GM12892 (cell line): ENCODE measurements at places on chromosomes 2 and 18.

GRCh38 chr2:151024696-151025251 is 236.9 kb downstream of the RBM43 start:
- DNase-seq: no peak

DNA sequence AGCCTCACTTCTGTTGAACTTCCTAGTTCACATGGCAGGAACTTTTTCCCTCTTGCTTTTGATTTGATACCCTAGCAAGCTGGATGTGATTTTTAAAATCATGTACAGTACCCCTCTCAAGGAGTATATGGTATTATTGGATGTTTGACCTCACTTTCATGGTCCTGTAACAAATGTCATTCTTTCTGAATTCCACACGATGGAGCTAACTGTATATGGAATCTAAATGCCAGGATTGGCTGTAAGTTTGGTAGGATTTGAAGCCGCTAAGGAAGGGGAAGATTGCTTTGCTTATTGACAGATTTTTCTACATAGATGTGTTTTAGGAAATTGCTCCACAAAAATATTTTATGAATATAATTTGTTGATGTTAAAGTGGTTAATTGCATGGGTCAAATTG is 18.3 kb downstream of the MAIP1 start:
- DNase-seq: no peak

DNA sequence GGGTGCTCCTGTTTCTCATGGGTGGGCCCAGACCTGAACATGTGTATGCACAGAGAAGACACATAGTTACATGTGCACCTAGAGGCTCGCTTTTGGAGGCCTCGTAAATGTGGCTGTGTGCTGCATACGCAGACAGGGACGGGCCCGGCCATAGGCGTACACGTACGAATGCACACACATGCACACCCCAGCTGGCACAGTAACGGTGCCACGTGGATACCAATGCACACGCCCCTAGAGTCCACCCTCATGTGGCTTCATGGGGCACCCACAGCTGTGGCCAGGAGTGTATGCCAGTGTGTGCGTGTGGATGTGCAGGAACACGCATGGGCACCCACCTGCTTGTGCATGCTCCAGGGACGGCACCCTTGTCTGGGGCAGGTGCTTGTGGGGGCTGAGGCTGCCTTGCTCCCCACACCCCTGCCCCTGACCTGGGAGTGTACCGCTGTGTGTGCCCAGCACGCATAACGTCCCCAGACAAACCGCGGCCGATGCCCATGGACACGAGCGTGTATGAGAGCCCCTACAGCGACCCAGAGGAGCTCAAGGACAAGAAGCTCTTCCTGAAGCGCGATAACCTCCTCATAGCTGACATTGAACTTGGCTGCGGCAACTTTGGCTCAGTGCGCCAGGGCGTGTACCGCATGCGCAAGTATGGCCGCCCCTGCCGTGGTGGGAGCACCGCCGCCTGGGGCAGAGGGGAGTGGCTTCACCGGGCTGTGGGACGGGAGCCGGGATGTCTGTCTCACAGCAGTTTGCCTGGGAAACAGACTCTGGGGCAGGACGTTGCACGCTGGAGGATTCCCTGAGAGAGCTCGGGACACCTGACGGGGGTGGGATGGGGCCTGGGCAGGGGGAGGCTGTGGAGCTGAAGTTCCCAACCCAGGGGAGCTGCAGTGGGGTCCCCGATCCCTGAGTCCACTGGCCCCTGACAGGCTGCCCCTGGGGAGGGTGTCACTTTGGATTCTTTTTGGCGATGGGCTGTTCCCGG is 21.0 kb downstream of the ZAP70 start:
- no peak for DNase-seq

DNA sequence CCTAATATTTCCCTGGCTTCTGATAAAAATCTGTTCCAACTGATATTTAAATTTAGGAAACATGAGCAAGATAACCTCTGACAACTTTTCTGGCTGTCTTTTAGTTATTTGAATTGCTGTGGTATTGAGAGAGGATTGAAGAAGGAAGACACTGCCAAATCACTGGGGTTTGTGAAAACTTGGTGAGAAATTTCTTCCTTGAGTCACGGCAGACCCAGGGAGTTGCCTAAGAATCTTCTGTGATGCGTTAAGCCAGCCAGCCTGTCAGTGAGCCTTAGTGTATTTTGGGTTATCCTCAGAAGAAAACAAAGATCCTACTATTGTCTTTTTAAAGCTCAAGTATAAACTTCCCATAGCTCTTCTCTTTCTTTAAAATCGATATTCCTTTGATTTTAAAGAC is 17.5 kb upstream of the DOK6 start:
- no peak for DNase-seq

DNA sequence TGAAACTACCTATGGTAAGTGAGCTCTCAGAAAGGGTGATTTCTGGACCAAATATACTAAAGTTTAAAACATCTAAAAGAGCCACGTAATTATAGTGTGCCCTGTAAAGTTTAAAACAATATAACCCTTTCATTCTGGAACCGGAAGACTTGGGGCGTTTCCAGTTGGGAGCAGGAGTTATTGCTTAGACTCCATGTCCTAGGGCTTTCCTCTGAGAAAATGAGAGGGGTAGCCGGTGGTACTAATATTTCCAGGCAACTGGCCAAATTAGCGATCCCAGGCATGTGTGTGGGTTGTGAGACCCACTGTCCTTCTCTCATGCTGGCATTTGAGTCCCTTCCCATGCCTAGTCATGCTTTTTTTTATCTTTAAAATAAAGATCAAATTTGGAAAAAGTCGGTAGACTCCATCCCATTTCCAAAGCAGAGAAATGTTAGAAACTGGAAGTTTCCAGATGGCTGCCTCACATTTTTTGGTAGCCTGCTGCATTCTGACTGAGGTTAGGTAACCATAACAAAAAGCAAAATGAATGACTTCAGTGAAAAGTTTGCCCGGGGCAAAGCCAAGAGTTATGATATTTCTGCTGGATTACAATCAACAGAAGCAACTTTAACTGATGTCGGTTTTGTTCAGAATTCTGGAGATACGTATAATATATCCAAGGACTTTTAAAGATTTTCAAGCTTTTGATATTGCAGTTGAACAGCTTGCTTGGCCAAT is 227.4 kb downstream of the SS18 start:
- no peak for DNase-seq

DNA sequence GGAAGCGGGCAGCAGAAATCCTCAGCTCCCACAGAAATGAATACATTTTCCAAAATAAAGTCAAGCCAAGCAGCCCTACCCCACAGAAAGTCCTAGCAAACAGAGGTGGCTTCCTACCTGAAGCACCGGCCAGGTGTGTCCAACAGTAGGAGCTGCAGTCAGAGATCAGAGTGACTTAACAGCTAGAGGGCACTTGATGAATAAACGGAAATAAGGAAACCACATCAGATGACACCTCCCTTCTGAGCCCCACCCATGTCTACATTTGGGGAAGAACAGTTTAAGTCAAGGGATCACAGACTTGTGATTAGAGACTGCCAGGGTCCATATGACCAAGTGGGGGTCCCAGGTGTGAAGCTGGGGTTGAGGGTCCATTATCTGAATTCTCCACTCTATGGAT is at the start of gene CXCR1:
CXCR1 (minus strand) TSS at position 172 of the 400 bp plus-strand sequence. CDS start 1,751 bp downstream, outside the sequence.
- DNase-seq: no peak

DNA sequence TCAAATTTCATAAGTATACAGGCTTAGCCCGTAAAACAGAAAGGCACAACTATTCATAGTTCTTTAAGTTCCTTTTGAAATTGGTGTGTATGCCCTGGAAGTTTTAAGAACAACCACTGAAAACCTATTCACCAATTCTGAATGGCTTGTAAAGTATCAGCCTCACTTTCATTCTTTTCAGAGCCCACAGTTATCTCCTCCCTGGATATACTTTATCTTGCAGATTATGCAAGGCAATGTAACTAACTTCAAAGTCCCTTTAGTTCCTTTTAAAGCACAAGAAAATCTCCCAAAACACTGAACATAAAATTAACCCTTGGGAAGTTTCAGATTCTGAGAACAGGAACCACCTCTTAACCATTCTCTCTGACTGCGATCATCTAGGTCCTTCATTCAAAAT is 1.1 kb downstream of the STRN start:
- DNase-seq: no peak

DNA sequence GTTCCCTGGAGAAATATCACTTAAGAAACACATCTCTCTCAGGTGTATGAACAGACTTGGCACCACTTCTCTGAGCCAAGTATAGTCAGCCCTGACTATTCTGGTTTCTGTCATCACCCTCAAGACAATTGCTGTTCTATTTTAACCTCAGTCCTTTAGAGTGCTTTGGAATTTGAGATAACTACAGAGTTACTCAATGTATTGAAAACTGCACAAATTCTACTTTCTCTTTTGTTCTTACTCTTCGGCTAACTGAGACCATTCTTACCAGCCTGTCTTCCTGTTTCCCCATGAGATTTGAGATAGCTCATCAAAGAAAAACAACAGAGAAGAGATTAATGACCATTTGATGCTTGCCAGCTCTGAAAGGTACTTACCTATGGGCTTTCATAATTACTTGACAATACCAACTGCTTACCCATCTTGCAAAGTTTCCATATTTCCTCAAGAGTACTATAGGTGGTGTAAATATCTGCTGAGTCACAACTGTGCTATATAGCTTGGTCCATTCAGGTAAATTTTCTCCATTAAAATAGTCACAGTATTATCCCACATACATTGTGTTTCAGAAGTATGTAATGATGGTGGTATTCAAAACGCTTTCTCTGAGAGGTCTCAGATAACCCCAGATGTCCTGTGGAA is 467.5 kb upstream of the CHST9 start:
- DNase-seq: no peak

- no peak for DNase-seq
These were observed 46.1 kb upstream of the TBC1D8 start for GRCh38 chr2:101197215-101197745.

DNA sequence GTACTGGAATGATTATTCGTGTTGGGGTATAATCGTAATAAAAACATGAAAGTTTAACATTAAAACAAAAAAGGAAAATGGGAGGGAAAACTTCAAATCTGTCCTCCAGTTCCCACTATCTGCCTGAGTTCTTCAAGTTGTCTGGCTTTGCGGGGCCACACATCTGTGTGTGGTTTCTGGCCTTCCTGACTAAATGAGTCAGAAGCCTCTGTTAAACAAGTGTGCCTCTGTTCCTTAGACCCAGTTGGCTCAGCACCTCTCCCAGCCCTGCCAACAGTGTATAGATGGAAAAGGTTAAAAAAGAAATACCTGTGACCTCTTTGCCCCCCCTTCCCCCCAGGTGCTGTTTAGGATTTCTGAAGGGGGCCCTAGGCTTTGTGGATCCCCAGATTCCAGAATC is 30.2 kb downstream of the XDH start:
- DNase-seq: no peak

- no peak for DNase-seq
These were observed 323.6 kb upstream of the HS6ST1 start for GRCh38 chr2:128642316-128642715.

DNA sequence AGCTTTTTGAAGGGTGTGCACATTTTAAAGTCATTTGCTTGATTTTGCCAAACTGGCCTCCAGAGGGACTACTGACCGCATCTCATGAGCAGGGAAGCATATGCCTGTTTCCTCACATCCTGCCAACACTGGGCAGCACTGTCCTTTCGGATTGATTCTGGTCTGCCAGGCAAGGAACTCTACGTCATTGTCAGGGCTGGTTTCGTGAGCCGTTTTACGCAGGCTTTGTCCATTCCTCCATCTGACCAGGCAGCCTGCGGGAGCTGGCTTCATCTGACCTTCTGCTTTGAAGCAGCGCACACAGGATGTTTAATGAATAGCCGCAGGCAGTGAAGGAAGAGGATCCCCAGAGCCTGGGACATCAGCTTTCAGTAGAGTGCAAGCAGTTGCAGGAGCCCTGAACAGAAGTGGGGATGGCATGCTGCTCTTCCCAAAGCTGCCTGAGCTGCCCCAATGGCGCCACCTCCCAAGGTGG is 46.3 kb upstream of the SEMA4C start:
- DNase-seq: no peak

GRCh38 chr2:18464913-18465312 is 95.5 kb downstream of the RDH14 start:
- no peak for DNase-seq

DNA sequence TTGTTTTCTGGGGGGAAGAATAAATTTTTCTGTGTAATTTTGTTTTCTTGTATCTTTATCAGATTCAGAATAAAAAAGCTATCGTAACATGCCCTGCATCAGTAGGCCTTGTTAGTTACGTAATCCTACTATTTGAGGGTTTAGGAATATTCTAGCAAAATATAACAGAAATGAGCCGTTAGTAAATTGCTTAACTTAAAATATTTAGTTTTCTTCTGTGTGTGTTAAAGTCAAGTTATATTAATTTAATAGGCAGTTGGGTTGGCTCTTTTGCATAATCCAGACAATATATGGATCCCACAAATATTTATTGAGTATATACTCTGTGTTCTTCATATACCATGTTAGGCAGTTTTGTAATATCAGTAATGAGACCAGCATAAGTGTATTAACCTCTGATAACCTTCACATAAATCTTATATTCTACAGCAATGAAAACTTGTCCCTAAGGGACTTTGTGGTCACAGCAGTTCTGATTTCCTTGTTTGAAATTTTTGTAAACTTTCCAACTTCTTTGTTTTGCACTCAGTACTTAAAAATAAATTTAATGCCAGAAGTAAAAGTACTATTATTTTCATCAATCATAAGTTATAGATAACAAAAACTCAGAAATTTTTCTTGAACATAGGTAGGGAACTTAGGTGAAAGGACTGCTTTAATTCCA is 151.9 kb downstream of the FMNL2 start:
- DNase-seq: no peak

DNA sequence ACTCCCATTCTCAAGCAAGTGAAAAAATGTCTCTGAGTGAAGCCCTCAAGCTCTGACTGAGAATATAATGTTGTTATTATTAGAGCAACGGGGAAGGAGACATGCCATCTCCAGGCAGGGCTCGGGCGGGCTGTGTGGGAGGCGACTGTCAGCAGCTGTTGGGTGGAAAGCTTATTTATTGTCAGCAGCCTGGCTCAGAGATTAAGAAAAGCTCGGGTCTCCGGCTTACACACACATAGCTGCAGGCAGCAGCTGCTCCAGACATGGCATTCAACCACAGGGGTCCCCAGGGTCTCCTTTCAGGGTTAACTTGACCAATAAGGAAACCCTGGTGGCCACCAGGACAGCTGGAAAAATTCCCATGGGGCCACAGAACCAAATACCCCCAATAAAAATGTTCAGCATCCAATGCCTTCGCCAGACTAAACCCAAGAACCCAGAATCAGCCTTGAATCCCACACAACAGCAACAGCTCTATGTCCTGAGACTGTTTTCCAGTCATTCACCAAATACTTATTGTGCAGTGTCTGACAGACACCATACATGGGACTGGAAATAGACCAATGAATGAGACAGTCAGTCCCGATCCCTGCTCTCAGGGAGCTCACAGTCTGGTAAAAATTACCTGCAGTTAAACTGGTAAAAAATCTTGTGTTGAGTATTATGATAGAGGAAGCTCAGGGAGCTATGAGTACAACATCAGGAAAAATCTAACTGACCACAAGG is 70.5 kb upstream of the RTN4 start:
- DNase-seq: no peak

- DNase-seq: no peak
These were observed 112.1 kb upstream of the HAAO start for GRCh38 chr2:42904576-42904876.

DNA sequence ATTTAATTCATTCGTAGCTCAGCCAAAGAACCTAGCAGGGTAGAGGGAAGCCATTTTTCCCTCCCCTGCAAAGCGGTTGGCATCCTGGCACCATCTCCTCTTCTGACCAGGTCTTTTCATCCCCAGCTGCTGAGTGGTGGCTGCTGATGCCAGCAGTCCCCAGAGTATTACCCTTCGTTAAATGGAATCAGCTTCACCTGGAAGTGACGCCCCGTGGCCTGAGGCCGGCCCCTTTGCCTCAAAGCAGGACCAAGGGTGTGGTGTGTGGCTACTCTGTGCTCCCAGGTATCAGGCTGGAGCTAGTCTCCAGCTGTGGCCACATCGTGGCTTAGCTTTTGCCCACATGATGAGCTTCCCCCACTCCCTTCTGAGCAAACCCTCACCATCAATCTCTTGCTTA is 12.3 kb upstream of the SP100 start:
- no peak for DNase-seq
